Progenitor cell of endocrine pancreas (in vitro differentiated cells): ENCODE measurements at places on chromosomes 13 and 19. TPM values are rescaled to one million over a fixed set of nuclear protein-coding genes. Genes with fewer than 3 reads are reported as not detected.

GRCh38 chr13:110382229-110382628, 75.1 kb downstream of the COL4A2 start:
- no peak for DNase-seq

DNA sequence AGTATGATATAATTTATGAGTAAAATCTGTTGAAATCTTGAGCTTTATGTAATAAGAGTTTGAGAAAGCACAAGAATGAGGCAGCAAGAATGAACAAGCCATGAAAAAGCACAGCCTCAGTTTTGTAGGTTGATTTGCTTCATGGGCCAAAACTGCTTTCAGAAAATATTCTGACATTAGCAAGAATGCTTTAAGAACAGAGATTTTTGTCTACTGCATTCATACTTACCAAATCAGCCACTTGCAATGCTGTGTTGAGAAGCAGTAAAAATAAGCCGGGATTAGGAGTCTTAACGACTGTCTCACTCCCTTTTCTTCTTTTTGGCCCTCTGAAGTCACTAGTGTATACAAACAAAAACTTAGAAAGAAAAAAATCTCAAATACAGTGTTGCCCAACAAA, 114.5 kb downstream of the POSTN start:
- DNase-seq, result no peak

GRCh38 chr13:45297456-45298205, 43.4 kb downstream of the TPT1 start:
- DNase-seq, result no peak

DNA sequence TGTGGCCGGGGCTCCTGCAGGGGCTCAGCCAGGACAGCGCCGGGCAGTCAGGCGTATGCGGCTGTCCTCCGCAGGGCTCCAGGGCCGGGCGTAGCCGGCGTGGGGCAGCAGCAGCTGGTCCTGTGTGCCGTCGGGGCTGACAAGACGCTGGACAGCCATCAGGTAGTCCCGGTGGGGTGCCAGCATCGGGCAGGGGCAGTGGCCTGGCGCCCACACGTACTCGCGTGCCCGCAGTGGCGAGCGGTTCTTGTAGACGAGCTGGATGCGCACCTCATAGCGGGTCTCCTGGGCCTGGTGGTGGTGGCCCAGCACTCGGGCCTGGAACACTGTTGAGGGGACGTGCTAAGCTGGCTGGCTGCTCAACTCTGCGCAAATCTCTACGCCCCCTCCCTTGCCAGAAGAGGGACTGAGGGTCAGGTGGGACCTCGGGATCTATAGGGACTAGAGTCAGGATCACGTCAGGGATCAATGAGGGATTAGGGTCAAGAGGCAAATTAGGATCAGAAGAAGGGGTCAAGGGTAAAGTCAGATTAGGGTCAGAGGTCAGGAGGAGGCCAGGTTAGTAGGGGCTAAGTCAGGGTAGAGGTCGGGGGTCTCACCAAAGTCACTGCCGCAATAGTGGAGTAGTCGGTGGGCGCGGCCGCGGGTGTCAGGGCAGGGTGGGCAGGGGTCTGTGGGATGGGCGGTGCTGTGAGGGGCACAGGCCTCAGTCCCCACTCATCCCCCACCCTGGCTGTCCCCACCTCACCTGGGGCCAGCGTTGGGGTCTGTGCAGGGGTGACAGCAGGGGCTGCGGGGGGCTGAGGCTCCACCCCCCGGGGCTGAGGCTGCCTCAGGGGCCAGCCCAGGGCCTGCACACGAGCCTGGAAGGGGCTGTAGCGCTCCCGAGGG, 6.6 kb downstream of the ADAMTSL5 start:
- no peak for DNase-seq

The CCL25 gene
- not detected in 2 replicates for total RNA-seq

GRCh38 chr19:48877855-48878195, 5.6 kb downstream of the PPP1R15A start:
- no peak for DNase-seq

- DNase-seq, result no peak
Observed at GRCh38 chr13:46131705-46132104, 26.9 kb upstream of the CPB2 start.

DNA sequence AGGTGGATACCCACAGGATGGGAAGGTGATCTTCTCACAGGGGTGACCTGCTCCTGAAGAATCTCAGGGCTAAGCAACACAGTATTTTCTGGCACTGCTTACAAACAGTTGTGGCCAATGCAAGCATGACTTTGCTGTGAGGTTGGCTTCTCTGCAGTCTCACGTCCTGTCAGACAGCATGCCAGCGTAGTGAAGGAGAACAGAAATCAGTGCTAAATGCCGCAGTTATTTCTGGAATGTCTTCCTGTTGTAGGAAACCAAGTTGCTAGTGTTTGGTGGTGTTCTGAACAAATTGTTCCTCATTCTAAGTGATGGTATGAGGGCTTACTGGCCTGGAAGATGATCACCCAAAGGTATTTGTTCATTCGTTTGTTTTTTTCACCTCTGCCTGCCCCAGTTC, 320.1 kb downstream of the MTUS2 start:
- no peak for DNase-seq
